Effector memory CD4-positive, alpha-beta T cell (primary cell): ENCODE measurements at places on chromosomes 4 and X.

DNA sequence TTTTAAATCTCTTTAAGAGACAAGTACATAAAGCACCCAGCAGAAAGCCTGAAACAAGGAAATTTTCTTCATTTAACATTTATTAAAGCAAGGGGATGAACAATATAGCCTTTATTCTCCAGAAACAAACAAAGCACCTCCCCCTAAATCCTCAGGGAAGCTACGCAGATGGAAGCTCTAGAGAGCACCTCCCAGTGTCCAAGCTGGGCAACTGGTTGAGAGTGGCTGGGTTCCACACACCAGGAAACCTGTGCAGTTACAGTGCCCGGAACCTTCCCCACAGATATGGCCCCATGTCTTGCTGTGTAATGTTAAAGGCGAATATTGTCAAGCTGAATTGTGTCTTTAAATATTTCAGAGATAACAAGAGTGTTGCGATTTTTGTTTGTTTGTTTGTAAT lies 8.9 kb upstream of the TRIML1 start:
- no peak for DNase-seq

GRCh38 chr4:26299254-26299882 lies 21.4 kb upstream of the RBPJ start:
- DNase-seq, result no peak

DNA sequence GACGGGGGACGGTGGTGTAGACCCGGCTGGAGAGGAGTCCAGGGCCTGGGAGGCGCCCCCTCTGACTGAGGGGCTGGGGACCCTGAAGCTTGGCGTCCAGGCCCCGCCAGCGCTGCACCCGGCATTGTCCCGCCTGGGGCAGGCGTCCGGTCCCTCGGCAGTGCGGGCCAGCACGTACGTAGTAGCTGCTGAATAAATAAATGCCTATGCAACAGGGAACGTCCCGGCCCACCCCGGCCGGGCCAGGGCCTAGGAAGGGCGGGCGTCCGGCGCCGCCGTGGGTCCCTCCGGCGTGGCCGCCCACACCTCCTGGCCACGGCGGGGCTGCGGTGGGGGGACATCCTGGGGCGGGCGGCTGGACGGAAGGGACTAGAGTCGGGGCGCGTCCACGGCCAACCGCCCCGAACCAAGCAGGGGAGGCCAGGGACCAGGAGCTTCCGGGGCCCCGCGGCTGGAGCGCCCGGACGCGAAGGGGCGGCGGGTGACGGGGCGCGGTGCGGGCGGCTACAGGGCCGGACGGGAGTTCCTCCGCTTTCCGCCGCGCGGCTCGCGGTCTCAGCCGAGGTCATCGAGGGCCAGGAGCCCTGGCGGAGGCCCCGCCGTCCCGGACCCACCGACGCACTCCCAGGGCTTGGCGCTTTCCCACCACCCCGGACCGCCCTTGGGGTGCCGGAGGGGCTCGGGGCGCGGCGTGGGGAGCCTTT lies 886 bp upstream of the WWC2 start:
- no peak for DNase-seq

GRCh38 chr4:26124753-26125321 lies 196.0 kb upstream of the RBPJ start:
- DNase-seq, result no peak

GRCh38 chr4:114606245-114606644 lies 7.6 kb downstream of the UGT8 start:
- DNase-seq, result no peak

DNA sequence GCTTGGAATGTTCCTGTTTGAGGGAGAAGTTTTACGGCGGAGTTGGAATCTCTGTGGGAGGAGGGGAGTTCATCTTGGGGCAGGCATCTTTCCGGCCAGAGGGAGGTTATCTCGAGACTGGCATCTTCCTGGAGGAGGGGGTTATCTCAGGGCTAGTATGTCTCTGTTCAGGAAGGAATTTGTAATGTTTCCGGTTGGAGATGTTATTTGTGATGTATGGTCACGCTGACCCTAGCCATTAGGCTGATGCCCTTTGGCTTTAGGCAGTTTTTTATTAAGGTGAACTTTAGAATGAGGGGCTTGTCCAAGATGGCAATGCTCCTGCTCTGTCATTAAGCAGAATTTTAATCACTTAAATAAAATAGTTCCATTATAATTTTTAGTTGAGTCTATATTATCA lies 449.7 kb downstream of the PCDH10 start:
- DNase-seq, result no peak

- no peak for DNase-seq
Observed at GRCh38 chr4:176767183-176767582, 25.5 kb downstream of the VEGFC start.

- DNase-seq, result no peak
Observed at GRCh38 chr4:20428436-20429160, 176.9 kb downstream of the SLIT2 start.

GRCh38 chr4:183960046-183960420 lies 54.9 kb downstream of the STOX2 start:
- DNase-seq, result no peak

DNA sequence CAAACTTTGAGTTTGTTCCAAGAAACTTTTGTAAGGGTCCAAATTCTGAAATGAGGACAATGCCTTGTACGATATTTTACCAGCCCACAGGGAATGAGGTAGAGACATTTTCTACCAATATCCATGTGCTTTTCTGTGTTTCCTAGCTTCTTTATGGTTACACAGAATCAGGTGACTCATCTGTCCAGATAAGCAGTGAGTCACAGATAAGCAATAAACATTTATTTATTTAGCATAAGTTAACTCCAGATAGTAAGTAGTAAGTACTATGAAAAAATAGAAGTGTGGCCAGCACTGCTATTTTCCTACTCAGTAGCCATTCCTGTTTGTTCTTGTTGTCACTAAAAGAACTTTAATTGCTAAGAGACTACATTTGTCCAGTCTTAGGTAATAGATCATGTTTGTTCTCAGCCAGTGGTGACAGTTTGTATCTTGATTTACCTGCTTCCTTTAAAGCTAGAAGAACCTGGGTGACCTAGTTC lies 7.4 kb downstream of the AFF1 start:
- no peak for DNase-seq

DNA sequence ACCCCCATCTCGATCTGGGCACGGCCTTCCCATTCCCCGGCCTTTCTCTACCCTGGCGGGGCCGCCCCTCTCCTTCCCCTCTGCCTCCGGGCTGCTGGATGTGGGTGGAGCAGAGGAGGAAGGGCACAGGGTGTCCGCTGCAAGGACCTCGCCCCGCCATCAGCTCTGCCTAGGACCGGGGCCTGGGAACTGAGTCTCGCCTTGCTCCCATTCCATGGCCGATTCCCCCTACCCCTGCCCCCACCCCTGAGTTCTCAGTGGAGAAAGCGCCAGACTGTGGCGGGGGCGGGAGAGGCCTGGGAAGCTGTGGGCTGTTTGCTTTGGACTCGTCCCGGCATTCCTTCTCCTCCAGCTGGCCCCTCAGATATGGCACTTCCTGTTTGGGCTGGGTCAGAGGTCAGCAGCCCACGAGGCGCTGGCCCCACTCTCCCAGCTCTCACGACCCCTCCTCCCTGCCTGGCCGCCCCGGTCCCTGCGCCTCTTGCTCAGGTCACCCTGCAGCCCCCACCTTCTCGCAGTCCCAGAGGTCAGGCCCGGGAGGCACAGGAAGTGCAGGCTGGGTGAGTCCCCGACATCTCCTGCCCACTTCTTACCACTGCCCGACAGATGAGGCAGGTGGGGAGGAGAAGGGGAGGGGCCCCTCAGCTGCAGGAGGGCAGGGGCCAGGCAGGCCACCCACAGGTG lies 6.4 kb upstream of the BGN start:
- no peak for DNase-seq

DNA sequence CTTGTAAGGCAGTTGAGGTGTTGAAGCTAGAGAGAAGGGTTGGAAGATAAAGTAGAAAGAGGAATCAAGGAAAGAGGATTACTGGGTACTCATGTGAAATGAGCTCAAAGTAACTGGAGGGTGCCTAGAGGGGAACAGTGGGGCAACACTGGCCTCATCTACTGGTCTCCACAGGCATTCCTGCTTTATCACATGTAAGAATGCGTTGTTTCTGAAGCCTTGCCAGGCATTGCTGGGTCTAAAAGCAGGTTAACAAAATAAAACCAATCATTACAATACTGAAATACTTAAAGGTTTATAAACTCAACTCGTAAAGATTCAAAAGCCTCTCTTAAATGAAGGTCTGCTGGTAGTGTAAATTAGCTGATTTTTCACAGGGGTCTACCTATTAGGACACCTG lies 96.0 kb downstream of the FANCB start:
- DNase-seq, result no peak

DNA sequence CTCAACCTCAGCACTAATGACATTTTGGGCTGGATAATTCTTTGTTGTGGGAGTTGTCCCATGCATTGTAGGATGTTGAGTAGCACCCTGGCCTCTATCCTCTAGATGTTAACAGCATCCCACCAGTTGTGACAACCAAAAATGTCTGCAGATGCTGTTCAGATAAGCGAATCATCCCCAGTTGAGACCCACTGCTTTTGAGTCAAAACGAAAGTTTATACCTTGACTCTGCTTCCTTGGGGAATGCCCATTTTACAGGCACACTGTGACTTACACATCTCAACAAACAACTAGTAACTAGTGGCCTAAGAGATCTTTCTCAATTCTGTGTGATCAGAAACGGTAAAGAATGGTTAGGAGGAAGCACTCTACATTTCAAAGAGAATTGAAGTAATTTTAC lies 37.0 kb downstream of the SEPSECS start:
- no peak for DNase-seq

DNA sequence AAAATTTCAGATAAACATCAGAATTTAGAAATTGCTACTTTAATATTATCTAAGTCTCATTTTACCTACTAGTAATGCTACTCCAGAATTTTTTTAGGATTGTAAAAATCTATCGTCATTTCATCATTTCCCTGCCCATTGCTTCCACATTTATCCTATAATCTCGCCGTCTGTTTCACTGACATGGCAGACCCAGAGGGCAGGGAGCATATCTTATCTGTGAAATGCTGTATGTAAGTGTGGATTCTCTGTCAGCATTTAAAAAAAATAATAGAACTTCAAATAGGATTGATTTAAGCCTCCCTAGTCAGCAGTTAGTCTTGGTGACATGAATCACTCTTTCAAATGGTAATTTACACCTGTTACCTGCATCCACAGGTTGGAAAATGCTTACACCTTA lies 314.4 kb downstream of the PCDH7 start:
- DNase-seq, result no peak

- DNase-seq, result no peak
Observed at GRCh38 chr4:30828264-30828926, 108.2 kb downstream of the PCDH7 start.
